Activated CD4-positive, alpha-beta T cell treated with anti-CD3 and anti-CD28 coated beads, Interleukin-2, amount 50 U/mL, for 48 hours (primary cell): ENCODE measurements at places on chromosomes 6 and 20.

DNA sequence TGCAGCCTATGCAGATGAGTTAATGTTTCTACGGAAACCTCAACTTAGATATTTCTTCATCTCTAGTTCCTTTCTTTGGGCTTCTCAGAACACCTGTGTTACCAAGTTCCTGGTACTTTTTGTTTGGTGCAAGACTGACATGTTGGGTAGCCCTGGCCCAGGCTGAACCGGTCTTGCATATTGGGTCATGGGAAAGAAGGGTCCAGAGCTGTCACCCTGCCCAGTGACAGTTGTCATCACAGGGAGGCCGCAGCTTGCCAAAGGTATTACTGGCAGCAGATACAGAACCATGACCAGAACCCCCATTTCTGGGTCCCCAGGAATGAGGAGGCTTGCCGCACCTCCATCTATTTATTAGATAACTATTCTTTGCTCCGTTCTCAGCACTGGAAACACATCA lies 40.2 kb downstream of the PDYN start:
- DNase-seq = no peak

- DNase-seq = peak; percentile 66
These were observed 474 bp downstream of the CEBPB start for GRCh38 chr20:50191065-50191543.

- DNase-seq = no peak
These were observed 110.9 kb downstream of the SH3BGRL2 start for GRCh38 chr6:79742030-79742429.

DNA sequence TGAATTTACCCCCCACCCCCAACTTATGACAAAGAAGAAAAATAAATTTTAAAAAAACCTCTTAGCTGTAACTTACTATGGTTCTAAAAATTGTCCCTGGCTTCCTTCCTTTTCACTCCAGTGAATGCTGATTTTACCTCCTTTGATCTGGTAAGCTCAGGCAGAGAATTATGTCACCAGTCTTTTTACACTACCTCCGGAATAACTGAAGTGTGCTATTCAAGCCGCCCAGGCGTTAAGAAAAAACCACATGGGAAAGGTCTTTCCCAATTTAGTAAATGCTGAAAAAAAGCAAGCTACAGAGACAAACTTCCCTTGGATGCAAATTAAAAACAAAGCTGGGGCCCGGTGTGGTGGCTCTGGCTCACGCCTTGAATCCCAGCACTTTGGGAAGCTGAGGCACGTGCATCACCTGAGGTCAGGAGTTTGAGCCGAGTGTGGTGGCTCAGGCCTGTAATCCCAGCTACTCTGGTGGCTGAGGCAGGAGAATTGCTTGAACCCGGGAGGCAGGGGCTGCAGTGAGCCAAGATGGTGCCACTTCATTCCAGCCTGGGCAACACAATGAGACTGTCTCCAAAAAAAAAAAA lies 12.4 kb downstream of the SNX5 start:
- DNase-seq = no peak

DNA sequence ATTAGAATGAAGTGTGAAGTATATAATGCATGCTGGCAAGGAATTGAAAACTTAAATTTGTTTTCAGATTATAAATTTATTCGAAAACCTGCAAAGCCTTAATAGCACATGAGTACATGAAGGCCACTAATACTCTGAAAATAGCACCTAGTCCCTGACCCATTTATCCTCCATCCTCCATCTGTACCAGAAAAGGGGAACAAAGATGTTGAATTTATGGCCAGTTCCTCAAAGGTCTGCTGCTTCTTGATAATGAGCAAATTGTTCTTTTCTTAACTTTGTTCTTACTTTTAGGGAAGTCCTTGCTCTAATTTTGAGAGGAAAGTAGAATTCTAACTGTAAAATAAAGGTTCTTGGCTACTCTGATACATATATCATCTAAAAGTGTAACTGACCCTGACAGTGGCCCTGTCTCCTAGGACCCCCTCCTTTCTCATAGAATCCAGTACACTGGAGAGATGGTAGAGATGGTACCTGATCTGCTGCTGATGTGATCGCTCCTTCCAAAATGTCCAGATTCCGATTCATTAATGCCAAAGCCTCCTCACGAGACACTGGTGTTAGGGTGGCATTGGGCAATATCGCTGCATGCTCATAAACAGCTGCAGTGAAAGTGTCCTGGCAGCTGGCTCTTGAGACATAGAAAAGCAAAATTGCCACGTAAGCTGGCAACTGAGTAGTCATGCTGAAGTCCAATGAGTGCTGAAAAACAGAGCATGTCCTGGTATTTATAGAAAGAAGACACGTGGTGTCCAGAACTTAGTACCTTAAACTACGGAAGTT lies at the start of gene VNN1:
Gene VNN1, minus strand, starts transcription at position 704 of the 783 bp plus-strand sequence. Its CDS starts 20 bp downstream, at position 684.
- no peak for DNase-seq

DNA sequence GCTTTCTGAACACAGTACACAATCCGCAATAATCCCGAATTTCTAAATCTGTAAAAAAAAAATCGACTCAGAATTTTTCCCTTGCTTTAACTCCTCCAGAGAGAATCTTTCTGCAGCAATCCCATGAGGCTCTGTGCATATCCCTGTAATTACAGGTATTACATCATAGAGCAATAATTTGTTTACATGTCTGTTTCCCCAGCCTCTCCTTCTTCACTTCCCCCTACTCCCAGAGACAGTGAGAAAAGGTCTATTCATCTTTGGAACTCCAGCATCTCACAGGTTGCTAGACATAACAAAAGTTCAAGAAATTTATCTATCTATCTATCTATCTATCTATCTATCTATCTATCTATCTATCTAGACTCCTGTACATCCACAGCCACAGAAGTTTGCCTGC lies 26.0 kb downstream of the KLHL31 start:
- no peak for DNase-seq

DNA sequence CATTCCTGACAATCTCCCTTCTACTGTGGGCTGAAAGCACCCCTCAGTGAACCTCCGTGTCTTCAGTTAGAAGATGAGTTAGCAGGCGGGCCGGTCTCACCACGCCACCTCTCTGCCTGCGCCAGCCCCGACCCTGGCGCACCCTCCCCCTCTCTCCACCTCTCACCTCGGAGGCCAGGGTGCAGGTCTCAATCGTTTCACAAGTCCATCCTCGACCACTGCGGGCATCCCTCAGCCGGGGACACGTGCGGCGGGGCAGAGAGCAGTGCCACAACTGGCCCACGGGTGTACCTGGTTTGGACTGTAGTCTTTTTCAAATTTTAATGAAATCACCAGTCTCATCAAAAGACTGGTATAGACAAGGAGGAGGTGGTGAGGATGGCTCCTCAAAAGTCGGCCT lies 34.4 kb downstream of the NFATC2 start:
- no peak for DNase-seq

- no peak for DNase-seq
These were observed 1027.9 kb upstream of the ADGRB3 start for GRCh38 chr6:67606906-67607828.

- no peak for DNase-seq
These were observed 4.2 kb downstream of the AKIRIN2 start for GRCh38 chr6:87697581-87698546.

DNA sequence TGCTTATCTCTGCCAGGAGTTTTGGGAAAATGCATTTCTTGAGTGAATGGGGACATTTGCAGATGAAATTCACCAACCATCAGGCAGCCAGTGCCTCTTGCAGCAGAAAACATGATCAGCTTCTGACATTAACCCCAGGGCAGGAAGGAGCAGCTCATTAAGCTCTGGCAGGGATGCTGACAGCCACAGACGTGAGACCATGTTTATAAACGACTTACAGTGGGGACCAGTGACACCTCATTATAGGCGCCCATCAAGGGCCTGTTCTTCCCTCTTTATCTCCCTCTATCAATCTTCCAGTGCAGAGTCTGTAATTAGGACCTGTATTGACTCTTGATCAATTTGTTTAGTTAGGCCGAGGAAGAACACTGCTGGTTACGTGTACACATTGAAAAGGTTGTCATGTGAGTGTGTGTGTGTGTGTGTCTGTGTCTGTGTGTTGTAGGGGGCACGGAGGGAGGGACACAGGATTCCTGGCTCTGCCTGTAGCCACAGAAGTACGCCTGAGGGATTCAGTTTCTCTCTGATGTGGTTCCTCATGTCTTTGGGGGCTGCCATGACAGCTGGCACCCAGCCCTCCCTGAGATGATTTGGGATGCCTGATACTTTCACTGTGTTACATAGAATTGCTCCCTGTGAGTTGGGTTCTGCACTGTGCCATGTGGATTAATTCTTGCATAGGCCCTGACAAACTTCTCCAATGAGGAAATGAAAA lies 428.4 kb upstream of the CHD6 start:
- DNase-seq = no peak

DNA sequence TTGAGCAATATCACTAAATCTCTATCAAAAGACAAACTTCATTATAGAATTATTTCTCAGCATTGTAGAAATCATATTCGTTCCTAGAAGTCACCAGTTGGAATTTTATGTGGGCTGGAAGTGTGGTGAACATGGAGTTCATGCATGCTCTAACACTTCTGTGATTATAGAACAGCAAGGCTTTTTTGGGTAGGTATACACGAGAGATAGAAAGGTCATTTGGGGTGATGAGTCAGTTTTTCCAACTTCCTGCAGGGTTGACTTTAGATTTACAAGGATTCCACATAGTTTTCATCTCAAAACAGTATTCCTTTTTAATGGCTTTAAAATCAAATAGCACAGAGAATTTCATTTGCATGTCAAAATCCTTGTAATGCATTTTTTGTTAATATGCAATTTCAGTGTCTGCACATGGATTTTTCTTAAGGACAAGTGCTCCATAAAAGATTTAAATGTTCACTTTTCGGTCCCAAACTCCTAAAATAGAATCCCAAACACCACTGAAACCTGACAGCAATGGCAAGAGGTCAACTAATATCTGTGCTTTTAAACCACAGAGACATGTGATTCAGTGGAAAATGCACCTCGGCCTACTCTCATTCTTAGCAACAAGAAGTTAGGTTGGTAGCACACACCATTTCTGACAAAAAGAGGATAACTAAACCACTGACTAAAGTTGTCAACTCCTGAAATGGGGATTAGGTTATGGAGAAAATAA lies 211.0 kb downstream of the MOXD1 start:
- DNase-seq = no peak

DNA sequence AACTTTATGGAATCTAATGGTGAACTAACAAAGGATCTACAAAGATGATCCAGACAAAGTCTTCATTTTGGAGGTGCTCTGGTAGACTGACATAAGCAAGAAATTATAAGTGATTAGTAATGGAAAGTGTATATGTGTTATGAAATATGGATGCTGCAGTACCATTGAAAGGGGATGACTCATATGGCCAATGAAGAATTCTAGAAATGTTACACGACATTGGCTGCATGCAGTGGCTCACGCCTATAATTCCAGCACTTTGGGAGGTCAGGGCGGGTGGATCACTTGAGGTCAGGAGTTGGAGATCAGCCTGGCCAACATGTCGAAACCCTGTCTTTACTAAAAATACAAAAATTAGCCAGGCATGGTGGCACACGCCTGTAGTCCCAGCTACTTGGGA lies 23.5 kb downstream of the CFAP206 start:
- no peak for DNase-seq

- no peak for DNase-seq
These were observed 35.3 kb downstream of the TPX2 start for GRCh38 chr20:31774408-31774807.

DNA sequence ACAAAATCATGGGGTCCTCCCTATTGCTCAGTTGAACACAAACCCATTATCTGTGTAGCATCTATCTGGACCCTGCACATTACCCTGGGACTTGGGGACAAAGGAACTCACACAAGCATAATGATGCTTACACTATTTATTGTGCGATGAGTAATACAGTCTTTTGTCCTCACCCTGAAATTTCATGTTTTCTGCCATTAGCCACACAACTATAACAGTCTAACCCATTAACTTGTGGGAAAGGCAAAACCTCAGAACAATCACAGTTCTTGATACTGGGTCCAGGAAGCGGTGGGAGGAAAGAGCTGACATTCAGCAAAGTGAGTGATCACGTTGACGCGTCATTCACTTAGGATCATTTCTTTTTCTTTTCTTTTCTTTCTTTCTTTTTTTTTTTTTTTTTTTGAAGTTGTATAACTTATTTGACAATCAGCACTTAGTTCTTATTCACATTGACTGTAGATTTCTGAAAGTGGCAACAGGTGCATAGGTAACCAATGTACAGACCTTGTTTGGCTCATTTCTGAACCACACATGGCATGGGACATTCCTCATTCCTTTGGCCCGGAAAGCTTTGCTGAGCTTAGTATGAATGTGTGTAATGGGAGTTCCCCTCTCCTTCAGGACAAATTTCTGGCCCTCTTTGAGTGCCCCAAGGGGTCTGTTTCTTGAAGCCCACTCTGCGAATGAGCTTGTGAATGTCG lies 94.8 kb upstream of the CNKSR3 start:
- DNase-seq = peak; percentile 46

- DNase-seq = no peak
These were observed 89.0 kb upstream of the CEP85L start for GRCh38 chr6:118740372-118740771.

DNA sequence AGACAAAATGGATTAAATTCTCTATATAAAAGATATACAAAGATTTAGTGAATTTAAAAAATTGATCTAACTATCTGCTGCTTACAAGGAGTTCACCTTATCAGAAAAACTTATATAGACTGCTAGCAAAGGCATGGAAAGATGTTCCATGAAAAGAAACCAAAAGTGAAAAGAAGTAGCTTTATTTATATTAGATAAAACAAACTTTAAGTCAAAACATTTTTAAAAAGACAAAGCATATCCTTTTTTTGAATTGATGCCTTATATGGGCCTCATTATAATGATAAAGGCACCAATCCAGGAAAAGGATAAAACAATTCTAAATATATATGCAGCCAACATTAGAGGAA lies 334.2 kb downstream of the MEI4 start:
- no peak for DNase-seq
